ENCODE measurements at places on chromosomes 1 and 21.

GRCh38 chr1:89657886-89658285, 25.0 kb downstream of the LRRC8C start:
- DNase-seq = no peak

DNA sequence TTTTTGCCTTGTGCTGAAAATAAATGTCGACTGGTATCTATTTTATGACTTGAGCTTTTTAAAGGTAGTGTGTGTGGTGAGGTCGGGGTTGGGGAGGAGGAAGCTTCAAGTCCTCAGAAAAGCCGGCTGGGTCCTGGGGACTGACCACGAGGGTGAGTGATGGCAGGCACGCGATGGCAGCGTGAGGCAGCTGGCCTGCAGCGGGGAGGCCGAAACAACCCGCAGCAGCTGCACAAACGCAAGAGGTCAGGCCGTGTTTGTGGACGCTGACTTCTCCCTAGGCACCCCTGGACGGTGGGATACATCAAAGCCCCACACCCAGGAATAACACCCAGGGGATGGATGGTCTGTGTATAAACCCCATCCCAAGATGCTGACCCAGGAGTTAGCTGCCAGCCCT, 51.4 kb downstream of the ZBTB18 start:
- DNase-seq = no peak

GRCh38 chr1:59298710-59299346, 1.9 kb downstream of the FGGY start:
- no peak for DNase-seq

DNA sequence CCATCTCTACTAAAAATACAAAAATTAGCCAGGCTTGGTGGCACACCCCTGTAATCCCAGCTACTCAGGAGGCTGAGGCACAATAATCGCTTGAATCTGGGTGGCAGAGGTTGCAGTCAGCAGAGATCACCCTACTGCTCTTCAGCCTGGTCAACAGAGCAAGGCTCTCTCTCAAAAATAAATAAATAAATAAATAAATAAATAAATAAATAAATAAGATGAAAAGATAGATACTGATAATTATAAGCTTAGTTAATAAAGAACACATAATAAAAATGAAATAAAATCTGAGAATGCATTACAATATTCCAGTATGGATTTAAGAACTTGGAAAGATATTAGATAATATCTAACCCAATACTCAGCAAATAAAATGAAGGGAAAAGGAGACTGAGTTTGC, 235.9 kb upstream of the DAB1 start:
- no peak for DNase-seq

GRCh38 chr1:25065795-25066238, 135.7 kb upstream of the RUNX3 start:
- DNase-seq = no peak

GRCh38 chr1:24865168-24865567, 64.9 kb downstream of the RUNX3 start:
- no peak for DNase-seq

- no peak for DNase-seq
Measured at GRCh38 chr1:193540511-193540910, 354.1 kb upstream of the B3GALT2 start.

- DNase-seq = no peak
Measured at GRCh38 chr1:15994590-15995351, 9.3 kb upstream of the SRARP start.

DNA sequence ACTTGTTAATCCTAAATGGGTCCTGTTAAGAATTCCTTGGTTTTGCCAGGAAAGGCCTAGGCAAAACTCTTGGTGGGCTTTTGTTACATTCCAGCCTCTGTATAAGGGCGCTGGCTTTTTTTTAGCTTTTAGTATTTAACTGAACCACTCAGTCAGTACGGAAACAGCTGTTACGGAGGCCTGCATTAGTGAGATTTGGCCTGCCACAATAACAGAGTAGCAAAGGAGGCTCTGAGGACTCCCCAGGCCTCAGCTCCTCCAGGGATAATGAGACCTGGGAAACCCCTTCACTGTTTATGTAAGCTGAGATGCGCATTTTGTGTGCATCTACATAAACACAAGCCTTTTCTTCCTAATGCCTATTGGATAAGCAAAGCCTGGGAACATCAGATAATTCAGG, 210.2 kb downstream of the APP start:
- DNase-seq = no peak

DNA sequence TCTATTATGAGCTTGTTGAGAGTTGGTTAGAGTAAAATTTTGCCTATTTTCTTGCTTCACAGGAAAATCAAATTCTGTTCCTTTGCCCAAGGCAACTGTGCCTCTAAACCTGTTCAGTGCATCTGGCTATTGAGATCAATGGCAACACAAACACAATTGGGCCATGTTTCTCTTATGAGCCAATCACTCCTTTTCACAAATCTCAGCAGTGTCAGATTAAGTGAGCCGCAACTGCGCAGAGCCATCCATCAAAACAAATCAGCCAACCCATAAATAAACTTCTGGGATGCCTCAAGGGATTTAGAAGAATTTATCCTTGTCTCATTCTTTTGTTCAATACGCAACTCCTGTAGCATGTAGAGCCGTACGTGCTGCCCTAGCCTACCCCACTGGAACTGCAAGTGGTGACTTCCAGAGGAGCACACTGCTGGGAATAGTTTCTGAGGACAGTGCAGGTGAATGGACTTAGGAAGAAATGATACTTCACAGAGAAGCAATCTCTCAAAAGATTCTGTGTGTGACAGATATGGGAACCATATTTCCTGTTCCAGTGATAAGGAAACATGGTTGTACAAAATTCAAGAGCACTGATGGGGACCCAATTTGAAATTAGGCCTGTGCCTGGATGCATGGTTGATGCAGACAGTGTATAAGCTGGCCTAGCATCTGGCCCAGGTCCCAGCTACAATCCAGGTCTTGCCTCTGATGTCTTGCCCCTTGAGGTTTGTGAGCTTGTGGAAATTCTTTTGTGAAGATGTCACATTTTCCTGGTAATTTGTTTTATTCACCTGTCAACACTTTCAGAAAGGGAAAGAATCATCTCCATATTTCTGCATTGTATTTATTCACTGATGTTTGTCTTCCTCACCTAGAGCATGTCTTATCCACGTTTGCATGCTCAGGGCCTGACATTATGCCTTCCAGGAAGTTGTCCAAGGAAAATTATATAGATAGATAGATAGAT, 166.2 kb downstream of the URB2 start:
- no peak for DNase-seq

- no peak for DNase-seq
Measured at GRCh38 chr1:164755690-164756089, 196.7 kb downstream of the PBX1 start.

- DNase-seq = no peak
Measured at GRCh38 chr1:32972814-32973428, 8.3 kb upstream of the RNF19B start.

DNA sequence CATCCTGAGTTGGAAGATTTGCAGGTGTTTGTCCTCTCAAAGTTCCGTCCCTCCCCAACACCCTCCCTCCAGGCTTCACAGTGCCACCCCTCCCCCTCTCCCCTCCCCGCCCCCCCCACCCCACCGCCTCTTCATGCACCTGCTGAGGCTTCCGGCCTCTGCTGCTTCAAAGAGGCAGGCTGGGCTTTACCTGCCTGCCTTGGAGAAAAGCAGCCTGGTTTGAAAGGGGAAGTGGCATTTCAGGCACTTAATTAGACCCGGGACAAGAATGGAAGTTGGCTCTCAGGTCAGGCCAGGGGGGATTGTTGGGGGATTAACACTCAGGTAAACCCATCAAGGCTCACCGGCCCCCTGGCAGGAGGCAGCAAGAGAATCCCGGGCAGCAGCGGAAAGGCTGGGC, 21.1 kb downstream of the PAX7 start:
- DNase-seq = no peak

DNA sequence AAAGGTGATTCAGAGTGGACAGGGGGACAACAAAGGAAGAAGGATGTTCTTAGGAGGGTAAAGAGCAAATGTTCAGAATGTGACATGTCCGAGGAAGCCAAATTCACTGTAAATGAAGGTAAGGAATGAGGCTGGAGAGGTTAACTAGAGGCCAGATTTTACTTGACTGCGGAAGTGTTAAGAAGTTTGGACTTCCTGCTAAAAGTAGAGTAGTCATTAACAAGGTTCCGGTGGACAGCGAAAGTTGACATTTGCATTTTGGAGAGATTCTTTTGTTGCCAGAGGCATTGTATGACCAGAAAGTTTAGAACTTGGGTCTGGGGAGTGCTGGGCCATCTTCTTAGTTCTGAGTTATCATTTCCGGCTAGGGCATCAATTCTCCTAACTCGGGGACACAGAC, 7.2 kb upstream of the ERRFI1 start:
- DNase-seq = no peak

DNA sequence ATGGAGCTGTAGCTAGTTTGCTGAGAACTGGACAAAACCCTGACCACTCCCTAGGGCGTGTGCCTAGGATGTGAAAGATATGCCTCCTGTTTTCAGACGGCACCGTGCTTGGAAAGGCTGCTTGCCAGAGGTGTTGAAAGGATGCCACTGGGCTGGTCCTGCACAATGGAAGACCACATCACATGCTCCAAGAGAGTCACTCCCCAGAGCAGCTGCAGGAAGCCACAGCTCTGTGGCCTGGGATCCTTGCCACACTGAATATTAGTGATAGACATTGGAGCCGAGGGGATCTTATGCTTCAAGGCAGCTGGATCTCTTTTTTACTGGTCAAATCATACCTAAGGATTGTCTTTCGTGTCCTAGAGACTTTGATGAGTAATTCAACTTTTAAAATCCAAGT, 6.6 kb upstream of the APP start:
- no peak for DNase-seq

GRCh38 chr21:29581393-29581792, 282.7 kb downstream of the BACH1 start:
- DNase-seq = no peak

DNA sequence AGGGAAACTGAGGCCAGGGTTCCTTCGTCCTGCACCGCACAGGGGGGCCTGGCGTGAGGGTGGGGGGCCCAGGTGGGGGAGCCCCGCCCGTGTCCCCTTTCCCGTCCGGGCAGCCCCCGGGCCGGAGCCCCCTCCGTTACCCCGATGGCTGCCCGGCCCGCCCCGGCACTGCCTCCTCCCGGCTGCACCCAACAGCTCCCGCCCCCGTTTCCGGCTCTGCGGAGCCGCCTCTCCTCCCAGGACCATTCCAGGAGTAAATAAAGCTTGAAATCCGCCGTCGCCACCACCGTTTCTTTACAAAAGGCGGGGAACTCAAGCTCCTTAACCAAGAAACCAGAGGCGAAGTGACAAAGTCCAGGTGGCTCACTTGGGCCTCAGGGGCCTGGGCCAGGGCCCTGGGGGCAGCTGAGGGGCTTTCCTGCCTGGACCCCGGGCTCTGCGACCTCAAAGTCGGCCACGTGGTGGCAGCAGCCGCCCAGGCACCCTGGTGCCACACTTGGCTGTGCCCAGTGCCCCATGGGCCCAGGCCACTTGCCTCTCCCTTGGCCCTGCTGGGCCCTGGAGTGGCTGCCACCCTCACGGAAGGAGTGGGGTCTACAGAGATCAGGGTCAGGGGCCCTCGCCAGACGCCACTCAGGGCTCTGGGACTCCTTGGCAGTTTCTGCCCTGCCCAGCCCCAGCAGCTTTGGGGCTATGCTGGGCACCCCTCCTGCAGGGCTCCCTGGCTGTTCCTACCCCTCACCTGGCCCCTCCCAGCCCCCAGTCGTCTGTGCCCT, 514 bp upstream of the FAAP20 start:
- DNase-seq = peak; percentile 73

GRCh38 chr1:209414803-209415329, 168.6 kb upstream of the CAMK1G start:
- DNase-seq = no peak

DNA sequence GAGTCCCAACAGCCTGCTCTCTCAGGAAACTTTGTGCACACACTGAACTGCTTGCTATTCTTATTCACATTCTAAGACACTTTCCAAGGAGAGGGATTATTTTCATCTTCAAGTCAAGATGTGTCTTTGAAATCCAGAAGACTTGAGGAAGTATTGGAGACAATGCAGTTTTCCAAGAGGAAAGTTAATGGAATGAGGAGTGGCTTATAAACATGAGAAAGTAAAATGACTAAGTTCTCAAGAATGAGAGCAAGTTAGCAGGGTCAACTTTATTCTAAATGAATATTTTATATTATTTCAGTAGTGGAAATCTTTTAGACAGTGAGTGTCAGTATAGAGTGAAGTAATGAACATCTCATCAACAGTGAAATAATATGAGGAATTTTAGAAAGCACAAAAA, 1239.3 kb downstream of the MRPL39 start:
- DNase-seq = no peak

DNA sequence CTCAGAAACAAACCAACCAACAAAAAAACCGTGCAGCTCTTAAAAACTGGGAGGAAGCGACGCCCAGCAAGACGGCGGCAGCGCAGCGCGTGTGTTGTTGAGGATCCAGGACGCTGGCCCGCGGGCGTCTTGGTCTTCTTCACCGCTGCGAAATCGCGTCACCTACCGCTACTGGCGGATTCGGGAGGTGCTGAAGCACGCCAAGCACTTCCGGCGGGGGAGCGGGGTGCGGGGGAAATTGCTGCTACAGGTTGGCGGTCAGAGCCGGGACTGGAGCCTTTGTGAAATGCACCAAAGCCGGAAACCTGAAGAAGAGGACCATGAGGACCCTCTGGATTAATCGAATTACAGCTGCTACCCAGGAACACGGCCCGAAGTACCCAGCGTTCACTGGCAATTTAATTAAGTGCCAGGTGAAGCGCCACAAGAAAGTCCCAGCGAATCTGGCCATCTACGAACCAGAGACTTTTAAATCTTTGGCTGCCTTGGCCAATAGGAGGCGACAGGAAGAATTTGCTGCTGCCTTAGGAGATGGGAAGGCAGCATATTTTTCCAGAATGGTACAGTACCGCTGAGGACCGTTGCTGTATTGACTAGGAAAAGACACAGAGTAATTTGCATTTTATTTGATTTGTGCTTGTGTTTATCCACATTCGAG, 11.9 kb upstream of the RIPPLY3 start:
- DNase-seq = no peak

GRCh38 chr1:224432146-224432545, 2.5 kb downstream of the WDR26 start:
- DNase-seq = no peak

- DNase-seq = no peak
Measured at GRCh38 chr1:53327182-53327913, 522 bp downstream of the LRP8 start.

- DNase-seq = no peak
Measured at GRCh38 chr1:174912264-174912663, 87.5 kb upstream of the CACYBP start.

DNA sequence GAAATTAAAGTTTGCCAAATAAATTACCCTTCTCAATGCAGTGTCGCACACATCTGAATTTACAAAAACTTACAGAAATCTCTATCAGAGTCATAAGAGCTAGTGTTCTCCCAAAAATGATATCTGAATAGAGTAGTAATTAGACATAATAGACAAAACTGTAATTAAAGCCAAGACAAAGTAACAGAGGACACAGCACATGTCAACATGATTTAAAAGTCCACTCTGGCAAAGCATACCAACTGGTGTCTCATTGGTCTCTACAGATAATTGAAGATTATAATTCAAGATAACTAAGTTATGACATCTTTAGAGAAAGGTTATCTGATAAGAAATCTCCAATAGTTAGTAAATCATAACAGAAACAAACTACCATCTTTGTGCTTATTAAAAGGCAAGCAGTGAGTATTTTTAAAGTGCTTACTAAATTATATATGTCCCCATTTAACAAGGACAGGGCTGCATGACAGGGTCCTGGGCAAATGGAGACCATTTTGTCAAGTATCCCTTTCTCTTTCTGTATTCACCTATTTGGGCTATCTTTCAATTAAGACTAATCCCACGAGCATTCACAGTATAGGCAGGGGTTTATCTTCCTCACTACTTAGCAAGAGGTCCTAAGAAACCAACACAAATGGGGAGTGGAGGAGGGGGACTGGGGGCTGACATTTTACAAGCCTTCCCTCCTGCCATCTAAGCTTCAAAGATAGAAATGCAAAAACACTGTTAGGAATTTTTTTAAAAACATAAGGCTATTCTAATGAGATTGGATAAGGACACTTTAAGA, 26.0 kb downstream of the PTP4A2 start:
- no peak for DNase-seq

All from esophagus squamous epithelium (tissue), 5 donors.